Glutamatergic neuron (in vitro differentiated cells): ENCODE measurements at places on chromosomes 3 and 15. TPM values are rescaled to one million over a fixed set of nuclear protein-coding genes. Genes with fewer than 3 reads are reported as not detected.

RYR3 gene
- total RNA-seq: 7.4 TPM

NLGN1 gene
- 50.2 TPM for total RNA-seq

DNA sequence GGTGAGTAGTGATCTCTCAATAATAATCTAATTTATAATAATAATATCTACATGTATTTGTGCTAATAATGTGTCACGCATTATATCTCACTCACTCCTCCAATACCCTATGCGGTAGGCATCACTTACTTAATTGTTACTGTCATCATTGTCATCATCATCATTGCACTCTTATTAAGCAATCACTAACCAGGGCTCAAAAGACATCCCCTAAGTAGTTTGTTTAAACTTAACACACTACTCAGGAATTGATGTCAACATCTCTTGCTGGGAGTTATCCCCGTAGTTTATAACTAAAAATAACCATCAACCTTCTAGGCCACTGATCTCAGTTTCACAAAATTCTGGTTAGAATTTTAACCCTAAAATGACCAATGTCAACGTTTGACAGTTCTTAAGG is 56.8 kb upstream of the ICE2 start:
- no peak overlapping the region for H3K27ac ChIP-seq
- no peak for DNase-seq
- no peaks in the 10 kb centered on the region for H3K36me3 ChIP-seq
- no peak overlapping the region for H3K4me3 ChIP-seq
- H3K4me1 ChIP-seq: no peaks in the 10 kb centered on the region
- H3K27me3 ChIP-seq: no peaks in the 10 kb centered on the region

DNA sequence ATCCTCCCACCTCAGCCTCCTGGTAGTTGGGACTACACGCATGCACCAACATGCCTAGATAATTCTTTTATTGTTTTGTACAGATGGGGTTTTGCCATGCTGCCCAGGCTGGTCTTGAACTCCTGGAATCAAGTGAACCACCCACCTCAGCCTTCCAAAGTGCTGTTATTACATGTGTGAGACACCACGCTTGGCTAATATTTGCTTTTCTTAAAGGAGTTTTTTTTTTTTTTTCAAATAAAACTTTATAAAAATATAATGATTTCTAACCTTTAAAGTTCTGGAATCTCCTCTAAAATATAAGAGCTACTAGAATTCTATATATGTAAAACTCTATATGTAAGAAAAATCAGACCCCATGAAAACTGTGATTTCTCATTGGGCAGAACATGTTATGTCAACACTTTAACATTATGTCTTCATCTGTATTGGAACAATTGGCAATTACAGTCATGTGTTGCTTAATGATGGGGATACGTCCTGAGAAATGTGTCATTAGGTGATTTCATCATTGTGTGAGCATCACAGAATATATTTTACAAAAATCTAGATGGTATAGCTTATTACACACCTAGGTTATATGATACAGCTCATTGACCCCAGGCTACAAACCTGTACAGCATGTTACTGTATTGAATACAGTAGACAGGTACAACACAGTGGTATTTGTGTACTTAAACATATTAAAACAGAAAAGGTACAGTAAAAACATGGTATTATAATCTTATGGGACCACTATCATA is 377.0 kb downstream of the PLCL2 start:
- H3K4me3 ChIP-seq: no peak overlapping the region
- H3K27me3 ChIP-seq: peaks cover under 1% of the 10 kb centered on the region
- no peak overlapping the region for H3K27ac ChIP-seq
- DNase-seq: no peak
- H3K4me1 ChIP-seq: no peaks in the 10 kb centered on the region
- H3K36me3 ChIP-seq: no peaks in the 10 kb centered on the region

DNA sequence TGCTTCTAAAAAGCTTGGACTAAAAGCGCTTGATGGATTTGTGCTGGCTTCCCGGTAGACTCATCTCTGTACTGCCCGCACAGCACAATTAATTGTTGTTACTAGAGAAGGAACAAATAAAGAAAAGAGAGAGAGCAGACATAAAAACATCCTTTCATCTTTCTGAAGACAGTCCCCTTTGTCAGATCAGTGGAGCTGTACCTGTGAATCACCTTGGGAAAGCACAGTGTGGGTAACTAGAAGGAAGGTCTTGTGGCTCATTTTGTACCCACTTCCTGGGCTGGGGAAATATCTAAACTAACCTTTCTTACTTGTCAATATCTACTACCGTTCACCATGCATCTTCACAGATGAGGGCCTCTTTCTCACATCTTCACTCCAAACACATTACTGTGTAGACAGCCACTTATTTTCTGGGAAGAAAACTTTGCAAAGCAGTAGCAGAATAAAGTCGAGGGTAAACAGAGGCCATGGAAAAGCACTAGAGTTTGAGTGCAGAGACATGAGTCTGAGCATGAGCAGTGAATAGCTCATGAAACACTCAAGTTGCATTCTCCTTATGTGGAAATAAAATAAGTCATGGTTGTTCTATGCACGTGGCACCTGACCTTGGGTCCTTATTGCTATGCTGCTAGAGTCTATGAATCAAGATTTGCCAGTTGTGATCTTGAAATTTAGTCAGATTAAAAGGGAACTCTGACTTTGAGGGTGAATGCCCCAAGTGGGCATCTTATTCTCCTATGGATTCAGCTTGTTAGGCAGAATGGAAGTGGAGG is 169.3 kb downstream of the LPP start:
- H3K4me1 ChIP-seq: no peaks in the 10 kb centered on the region
- H3K27me3 ChIP-seq: no peaks in the 10 kb centered on the region
- no peak overlapping the region for H3K27ac ChIP-seq
- no peak for DNase-seq
